ENCODE measurements at places on chromosomes 16 and 17.

DNA sequence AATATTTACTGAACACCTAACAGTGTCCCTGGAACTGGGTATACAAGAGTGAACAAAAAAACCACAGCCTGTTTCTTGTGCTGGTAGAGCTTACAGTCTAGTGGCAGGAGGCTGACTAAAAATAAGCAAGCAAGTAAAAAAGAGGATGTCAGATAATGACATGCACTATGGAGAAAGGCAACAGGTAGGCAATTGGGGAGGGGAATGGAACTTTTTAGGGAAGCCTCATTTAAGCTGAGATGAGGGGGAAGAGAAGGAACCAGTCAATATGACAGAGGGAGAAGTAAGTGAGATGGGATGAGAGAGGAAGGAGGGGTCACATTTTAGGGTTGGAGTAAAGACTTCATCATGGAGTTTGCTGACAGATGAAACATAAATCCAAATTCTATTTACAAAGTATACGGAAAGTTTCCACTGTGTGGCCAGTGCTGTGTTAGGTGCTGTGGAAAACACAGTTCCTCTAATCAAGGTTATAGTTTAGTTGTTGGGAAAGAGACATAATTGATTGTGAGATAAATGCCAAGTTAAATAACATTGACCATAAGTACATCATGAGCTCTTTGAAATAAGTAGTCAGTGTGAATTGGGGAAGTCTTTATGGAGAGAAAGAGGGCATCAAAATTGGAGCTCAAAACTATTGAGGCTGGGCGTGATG is 251.4 kb downstream of the FTO start:
- no peak for DNase-seq

GRCh38 chr17:41231731-41232130 is 518 bp upstream of the KRTAP9-3 start:
- no peak for DNase-seq

DNA sequence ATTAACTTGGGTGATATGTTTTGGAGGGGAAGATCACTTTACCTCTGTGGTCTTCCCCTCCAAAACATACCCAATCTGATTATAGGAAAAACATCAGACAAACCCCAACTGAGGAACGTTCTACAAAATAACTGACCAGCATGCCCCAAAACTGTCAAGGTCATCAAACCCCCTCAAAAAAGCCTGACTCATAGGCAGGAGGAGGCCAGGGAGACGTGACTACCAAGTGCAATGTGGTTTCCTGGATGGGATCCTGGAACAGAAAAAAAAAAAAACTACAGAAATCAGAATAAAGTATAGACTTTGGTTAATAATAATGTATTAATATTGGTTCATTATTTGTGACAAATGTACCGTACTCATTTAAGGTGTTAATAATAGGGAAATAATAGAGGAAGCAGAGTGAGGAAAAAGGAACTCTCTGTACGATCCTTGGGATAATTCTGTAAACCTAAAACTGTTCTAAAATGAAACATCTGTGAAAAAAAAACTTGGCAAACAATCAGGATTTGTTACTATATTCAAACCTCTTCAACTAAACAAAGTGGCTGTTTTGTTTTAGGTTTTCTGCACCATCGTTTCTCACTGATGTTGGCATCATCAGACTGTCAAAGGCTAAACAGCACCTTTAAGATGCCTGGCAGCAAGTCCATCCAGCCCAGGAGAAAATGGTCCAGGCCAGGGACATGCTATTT is 266.7 kb upstream of the SDK2 start:
- no peak for DNase-seq

DNA sequence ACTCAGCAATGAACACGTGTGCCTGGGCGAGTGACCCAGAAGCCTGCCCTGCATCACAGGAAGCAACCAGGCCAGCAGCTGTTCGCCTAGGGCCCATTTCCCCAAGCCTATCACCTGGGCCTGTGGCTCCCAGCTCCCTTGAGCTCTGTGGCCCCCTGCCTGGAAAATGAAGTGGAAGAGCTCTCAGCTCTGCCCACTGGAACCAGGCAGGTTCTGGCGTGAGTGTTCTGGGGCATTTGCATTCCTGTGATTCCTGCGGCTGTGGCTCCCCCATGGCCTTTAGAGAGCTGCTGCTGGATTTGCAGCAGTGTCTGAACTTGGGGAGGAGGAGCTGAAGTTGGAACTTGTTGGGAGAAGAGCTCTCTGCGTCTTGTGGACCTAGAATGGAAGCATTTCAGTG is 22.8 kb downstream of the PGS1 start:
- DNase-seq: no peak

DNA sequence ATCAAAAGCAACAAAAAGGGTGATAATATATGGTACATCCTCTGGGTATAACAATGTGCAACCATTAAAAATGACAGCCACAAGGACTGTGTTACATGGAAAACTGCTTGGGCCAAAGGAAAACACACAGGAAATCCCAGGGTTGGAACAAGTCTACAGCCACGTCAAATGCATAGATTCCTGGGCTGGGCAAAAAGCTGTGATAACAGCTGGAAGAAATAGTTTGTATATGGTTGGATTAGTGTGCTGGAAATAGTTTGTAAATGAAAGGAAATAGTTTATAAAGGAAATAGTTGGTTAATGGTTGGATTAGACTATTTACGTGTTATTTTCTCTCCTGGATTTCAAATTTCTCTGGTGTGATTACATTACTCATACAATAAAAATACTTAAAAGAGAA is 2.6 kb downstream of the HSD17B2 start:
- DNase-seq: no peak

DNA sequence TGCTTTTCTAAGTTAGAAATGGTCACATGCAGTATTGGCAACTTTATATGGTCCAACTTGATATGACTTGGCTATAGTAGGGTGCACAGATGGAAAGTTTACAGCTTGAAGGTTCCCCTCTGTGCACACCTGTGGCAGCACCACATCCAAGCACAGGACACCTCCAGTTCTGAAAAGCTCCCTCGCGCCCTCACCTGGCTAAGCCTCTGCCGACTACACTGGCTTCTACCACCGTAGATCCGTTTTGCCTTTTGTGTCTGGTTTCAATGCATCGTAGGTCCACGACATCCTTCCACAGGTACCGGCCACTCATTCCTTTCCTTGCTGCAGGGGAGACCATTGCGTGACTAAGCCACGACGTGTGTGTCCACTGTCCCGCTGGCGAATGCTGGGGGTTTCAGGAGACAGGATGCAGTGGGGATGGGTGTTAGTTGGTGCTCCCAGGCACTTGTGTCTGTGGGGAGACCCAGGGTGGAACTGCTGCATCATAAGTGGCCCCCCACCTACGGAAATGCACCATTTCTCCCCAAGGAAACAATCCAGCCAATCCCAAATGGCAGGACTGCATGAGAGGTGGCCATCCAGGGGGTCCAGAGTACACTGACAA is 4.9 kb upstream of the RASD1 start:
- DNase-seq: no peak

- DNase-seq: no peak
Measured at GRCh38 chr16:57773019-57773418, 29.3 kb downstream of the KIFC3 start.

DNA sequence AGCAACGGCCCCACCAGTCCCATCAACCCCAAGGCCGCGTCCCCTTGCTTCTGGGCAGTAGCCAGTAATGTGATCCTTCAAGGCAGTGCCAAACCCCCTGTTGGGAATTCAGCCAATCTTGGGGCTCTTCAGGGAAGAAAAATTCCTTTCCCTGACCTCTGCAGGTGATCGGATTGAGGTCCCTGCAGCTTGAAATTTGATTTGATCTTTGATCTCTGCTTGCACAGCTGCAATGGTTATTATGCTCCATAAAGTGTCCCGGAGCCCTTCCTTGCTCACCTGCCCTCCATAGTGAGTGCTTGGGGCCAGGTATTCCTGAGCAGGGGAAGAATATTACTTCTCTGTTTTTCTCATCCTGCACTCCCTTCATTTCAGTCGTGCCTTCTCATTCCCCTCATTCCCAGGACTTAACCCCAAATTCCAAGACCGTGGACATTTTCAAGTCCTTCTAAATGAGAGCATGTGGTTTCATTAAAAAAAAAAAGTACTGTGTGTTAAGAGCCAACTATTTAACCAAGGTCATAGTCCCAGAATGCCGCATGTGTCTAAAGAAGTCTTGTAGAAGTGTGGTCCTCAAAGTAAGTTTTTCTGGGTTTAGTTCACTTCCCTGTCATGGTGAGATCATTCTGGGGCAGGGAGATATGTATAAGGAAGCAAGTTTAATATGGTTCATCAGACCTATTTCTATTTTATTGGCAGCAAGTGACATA is 56.3 kb downstream of the SOX9 start:
- DNase-seq: no peak

DNA sequence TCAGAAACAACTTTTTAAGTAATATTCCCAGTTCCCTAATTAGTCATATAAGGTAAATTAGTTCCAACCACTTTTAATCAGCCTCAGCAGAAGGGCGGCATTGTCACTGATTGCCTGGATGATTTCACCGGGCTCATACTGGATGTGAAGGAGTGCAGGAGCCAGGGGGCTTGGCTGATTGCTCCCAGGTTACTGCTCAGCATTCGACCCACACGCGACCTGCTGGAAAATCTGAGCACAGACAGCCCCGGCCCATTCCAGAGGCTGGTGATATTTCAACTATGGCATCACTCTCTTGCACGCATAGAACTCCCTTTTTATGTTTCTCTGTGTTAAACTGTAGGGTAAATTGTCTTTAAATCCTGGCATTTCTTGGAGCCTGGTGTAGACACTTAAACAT is 34.2 kb downstream of the CPPED1 start:
- DNase-seq: no peak

DNA sequence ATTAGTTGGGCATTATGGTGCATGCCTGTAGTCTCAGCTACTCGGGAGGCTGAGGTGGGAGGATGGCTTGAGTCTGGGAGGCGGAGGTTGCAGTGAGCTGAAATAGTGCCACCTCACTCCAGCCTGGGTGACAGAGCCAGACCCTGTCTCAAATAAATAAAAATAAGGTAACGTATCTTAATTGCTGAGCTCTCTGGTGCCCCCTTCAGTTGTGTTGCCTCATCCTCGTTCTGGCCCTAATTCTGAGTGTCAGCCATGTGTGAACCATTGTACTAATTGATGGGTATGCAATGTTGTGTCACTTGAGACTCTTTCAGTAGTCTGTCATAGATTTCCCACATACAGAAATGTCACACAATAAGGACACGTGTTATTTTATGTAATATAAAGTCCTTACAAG is 363.1 kb upstream of the RBFOX1 start:
- no peak for DNase-seq

DNA sequence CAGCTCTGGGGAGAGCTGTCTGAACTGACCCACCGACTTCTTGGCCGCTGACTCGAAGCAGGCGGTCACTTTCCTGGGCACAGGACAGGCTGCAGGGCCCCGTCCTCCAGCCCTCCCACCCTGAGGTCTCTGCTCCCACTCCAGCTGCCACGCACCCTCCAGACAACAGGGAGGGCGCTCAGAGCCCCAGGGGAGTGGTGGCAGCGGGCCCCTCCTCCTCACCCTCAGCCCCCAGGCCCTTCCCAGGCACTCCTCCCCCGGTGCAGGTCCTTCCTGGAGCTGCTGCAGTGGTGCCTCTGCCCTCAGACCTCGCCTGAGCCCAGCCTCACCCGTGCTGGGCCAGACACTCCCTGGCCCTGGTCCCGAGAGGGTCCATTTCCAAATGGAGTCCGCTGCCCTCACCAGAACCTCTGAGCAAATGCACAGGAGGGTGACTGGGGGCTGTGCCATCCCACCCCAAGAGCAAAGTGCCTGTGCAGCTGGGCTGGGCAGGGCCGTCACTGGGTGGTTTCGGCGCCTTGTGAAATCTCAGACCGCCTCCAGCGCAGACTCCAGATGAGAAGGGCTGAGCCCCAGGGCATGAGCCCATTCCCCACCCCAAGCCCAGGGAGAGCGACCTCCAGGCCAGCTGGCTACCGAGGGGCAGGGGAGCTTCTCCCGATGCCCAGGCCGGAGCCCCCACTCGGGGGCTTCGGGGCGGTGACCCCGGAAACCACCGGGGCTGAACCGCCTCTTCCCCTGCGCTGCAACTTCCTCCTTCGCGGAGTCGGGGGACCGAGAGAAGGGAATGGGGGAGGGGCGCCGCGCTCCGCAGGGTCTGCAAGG is 717 bp downstream of the CYBA start:
- peak; percentile 46 for DNase-seq

DNA sequence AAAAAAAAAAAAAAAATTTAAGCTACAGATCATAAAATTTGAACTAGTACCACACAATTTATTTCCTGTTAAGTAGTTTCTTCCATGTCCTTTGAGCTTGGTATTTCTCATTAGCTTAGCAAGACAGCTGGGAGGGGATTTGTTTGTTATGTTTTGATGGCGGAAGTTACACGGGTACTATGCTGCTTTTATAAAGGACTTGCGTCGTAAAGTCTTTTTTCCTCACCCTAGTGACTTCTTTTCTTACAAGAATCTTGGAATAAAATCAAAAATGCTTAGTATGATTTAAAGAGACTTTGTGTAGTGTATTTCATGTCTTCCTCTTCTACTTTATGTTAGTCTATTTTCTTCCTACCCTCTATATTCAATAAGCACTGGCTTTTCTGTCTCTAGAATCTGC is 89.1 kb downstream of the NLK start:
- DNase-seq: no peak

DNA sequence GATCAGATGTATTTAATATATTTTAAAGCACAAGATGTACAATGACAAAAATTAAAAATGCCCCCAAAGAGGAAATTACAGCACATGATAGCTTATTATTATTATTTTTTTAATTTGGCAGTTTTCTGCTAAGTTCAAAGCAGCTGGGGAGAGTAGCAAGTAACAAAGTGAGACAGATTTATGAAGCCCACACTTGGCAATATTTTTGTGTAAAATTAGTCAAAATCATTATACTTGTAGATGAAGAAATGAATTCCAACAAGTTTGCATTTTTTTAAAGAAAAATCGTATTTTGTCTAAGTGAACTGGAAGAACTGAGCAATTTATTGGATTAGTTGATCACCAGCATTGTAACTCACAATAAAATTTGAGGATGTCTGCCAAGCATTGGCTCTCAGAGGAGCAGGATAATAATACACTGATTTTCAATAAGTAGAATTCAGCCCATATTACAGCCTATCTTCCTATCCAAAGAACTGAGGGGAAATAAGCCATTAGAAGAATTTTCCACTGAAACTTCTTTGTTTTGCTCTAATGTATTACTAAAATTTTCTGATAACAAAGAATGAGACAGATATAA is 215.6 kb downstream of the MAP2K6 start:
- no peak for DNase-seq

- DNase-seq: no peak
Measured at GRCh38 chr16:881219-882097, 80.9 kb upstream of the GNG13 start.

- no peak for DNase-seq
Measured at GRCh38 chr17:82544431-82545070, 25.0 kb downstream of the FOXK2 start.

GRCh38 chr16:75226550-75227360 is 8.0 kb downstream of the CTRB1 start:
- no peak for DNase-seq

GRCh38 chr17:57305908-57306504 is 49.7 kb downstream of the MSI2 start:
- no peak for DNase-seq

- no peak for DNase-seq
Measured at GRCh38 chr16:30406795-30407101, 658 bp upstream of the ZNF771 start.

DNA sequence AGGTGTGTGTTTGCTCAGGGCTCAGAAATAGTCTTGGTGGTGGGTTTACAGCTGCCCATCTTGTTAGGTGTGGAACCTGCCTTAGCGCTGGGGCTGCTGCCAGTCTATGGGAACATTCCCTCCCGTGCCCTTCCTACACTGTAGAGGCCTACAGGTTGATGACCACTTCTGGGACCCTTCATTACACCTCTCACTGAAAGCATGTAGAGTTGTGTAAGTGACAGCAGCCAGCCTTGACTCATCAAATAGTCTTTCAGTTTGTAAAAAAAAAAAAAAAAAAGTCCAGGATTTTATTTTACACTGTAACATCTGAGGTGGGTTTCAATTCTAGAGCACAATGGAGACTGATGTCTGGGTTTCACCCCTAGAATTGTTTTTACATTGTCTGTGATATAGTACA is 193.9 kb downstream of the SPECC1 start:
- DNase-seq: no peak

Data from activated naive CD8-positive, alpha-beta T cell treated with anti-CD3 and anti-CD28 coated beads for 36 hours (primary cell).